Kidney epithelial cell (primary cell): ENCODE measurements at places on chromosomes 3 and 15. TPM values are rescaled to one million over a fixed set of nuclear protein-coding genes. Genes with fewer than 3 reads are reported as not detected.

GRCh38 chr3:17557749-17558463 is 184.5 kb downstream of the TBC1D5 start:
- DNase-seq, result no peak

DNA sequence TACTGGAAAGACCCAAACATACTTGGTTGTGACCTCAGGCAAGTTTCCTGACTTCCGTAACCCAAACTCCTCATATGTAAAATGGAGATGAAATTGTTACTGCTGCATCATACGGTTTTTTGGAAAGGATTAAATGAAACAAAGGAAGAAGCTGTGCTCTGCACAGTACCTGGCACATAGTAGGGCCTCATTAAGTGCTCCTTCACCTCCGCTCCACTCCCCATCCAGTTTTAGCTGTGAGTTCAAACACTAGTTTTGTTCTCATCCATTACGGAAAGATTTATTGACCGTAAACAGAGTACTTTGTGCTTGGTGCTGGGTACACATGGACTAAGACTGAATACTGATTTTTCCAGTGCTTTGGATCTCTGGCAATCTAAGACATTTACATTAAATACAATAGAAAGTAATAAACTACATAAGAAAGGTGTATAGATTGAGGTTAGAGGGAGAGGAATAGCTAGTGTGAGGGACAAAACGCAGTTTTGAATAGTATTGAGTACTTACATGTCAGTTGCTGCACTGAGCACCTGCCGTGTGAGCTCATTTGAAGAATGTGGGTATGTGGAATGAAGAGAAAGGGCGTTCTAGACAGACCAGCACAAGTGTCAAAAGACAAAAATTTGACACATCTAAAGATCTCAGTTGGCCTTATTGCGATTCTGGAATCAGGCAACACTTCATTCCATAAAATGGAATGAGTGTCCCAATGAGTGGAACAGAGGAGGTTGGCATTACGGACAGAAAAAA is 594 bp upstream of the ICE2 start:
- no peak for DNase-seq

- DNase-seq, result no peak
Observed at GRCh38 chr15:46229263-46229662, 594.4 kb downstream of the SQOR start.

GRCh38 chr3:184443364-184443763 is 63.5 kb downstream of the CHRD start:
- no peak for DNase-seq

DNA sequence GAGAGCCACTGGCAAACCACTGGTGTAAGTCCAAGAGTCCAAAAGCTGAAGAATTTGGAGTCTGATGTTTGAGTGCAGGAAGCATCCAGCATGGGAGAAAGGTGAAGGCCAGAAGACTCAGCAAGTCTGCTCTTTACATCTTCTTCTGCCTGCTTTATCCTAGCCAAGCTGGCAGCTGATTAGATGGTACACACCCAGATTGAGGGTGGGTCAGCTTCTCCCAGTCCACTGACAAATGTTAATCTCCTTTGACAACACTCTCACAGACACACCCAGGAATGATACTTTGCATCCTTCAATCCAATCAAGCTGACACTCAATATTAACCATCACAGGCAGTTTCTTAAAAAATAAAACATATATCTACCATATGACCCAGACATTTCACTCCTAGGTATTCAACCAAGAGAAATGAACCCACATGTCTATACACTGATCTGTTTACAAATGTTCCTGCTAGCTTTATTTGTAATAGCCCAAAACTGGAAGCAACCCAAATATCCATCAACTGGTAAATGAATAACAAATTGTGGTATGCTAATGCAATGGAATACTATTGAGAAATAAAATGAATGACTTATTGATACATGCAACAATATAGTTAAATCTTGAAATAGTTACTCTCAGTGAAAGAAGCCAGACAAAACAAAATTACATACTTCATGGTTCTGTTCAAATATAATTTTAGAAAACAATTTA is 373.8 kb downstream of the ZNF385D start:
- DNase-seq, result no peak

GRCh38 chr15:40323239-40323952 is at the start of gene INAFM2:
INAFM2 (plus strand) TSS chr15:40323692; CDS start chr15:40324056, 364 bp downstream.
- DNase-seq, result peak; percentile 77

DNA sequence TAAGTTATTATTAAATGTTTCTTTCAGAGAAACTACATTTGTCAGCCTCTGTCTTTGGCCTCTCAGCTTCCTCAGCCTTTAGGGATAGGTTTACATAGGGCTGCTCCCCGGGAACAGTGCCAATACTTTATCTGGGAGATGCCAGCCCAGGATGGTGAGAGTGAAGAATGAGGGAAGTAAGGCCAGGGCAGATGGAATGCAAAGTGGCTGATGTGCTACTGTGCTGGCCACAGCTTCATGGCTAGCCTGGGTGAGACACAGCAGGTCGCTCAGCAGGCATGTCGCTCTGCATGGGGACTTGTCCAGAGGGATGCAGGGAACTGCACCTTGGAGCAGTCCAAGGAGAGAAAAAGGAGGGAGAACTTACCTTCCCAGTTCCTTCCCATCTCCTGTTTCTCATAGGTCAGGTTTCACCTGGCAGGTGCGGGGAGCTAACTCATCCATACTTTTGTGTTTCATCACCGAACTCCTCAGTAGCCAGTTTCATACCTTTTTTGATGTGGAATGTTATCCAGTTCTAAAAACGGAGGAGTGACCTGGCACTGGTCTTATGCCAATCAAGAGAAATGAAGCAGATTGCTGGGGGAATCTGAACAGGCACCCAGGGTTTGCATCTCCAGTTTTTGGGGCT is 30.9 kb upstream of the C15orf39 start:
- DNase-seq, result no peak

GRCh38 chr3:28836199-28836598 is 444.7 kb upstream of the RBMS3 start:
- DNase-seq, result no peak

DNA sequence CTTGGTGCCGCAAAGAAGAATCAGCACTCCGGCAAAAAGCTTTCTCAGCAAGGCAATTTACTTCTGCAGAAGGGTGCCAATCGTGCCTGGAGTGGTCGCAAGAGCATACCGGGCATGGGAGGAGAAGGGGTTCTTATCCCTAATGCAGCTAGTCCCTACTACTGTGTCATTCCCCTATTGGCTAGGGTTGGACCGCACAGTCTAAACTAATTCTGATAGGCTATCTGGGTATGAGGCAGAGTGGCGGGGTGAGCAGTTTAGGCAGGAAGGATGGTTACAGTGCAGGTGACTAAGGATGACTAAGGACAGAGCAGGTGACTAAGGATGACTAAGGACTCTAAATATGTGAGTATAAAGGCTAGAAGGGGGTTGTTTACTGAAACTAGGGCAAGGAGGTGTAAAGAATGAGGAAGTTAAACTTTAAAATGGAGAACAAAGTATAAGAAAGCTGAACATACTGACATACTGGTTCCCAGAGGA is 52.9 kb downstream of the PGBD4 start:
- DNase-seq, result no peak

DNA sequence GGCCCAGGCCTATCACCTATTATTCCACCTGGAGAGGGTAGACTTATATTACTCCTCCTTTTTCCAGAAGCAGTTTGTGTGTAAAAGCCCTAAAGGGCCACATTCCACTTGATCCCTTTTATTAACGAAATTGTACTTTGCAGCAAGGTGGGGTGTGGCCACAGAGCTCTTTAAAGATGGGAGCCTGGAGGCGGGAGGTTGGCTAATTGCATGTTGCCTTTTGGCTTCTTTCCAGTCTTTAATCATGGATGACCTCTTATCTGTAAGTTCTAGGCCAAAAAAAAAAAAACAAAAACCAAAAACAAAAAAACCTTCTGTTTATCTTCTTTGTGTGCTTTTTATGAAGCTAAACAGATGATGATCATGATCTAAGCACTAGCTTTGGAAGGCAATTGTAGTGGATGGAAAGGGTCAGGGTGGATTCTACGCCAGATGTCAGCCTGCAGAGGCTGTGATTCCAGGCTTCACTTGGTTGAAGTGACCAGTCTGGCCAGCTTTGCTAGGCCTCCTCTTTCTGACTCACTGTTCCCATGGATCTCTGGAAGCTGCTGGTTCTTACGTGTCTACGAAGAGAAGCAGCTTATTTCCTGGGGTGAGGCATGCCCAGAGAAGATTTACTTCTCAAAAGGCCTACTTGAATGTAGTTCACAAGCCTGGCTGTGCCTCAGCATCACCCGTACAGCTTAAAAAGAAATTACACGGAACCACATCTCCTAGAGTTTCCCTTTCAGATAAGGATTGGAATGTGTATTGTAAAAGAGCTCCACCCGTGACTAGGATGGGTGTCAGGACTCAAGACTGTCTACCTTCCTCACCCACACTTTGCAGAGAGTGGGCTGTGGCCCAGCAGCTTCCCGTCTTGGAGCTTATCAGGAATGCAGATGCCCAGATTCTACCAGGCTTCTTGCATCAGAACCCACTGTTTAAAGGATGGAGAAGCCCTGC is 330.9 kb upstream of the C2CD4B start:
- DNase-seq, result no peak

The GOLGA8M gene
- total RNA-seq, result not detected in 2 replicates

The ZNF502 gene
- 3.4 and 3.9 TPM in 2 replicates for total RNA-seq

The PLA2G4F gene
- 0.84 and 5.2 TPM in 2 replicates for total RNA-seq

The SLC9A9 gene
- 0.41 and 3.0 TPM in 2 replicates for total RNA-seq

The SPESP1 gene
- total RNA-seq, result 7.9 and 8.4 TPM in 2 replicates

The FAN1 gene
- 12.1 and 16.1 TPM in 2 replicates for total RNA-seq
